ENCODE measurements at places on chromosomes 12 and 14.
A peak's percentile ranks its signal among the peaks of the same experiment; 100 is the strongest.

DNA sequence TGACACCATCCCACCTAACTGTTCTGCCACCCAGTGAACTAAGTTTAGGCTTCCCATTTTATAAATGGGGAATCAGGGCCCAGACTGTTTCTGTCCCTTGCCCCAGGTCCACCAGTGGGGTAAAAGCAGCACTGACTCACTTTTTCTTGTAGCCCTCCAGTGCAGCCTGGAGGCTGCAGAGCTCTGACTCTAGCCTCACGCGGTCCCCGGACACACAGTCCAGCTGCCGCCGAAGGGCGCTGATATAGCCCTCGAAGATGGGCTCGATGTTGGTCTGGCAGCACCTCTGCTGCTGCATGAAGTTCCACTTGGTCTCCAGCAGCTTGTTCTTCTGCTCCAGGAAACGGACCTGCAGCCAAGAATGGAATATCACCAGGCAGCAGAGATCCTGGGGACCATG is 2.6 kb downstream of the KRT82 start:
- DNase-seq, result no peak

DNA sequence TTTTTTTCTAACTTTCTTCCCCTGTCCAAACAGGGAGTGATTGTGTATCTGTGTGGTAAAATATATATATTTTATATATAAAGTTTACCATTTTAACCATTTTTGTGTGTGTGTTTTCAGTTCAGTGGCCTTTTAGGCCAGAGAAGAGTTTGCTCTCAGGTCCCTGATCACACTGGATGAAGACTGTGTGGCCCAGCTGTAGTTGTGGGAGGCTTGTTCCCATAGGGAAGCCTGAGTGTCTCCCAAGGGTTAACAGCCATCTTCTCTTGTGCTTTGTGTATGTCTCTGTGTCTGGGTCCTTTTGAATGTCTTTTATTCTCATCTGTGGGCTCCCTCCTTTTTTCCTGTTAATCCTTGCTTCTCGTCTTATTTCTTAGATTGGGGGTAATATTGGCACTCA is 23.4 kb downstream of the CGRRF1 start:
- no peak for DNase-seq

- no peak for DNase-seq
Measured at GRCh38 chr12:46660719-46661109, 165.1 kb downstream of the SLC38A4 start.

DNA sequence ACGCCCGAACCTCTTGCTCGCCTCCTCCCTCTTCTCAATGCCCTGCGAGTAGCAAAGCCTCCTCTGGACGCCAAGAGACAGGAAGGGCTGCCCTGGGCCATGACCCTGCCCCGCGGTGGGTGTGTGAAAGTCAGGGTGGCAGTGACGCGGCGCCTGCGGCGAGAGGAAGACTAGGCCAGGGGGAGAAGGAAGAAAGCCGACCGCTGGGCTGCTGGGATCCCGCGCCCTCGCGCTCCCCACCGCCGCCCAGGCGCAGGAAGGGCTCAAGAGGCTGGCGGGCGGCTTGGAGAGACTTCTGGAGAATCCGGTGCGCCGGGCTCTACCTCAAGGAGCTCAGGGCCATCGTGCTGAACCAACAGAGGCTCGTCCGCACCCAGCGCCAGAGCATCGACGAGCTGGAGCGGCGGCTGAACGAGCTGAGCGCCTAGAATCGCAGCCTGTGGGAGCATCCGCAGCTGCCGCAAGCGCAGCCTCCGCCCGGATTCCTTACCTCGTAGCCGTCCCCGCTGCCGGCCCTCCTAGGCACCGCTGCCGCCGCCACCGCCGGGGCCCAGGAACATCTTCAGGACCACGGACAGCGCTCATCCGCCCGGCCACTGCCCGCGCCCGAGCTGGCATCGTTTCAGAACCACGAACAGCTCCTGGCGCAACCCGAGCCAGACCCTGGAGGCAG is 105.0 kb upstream of the PRB2 start:
- DNase-seq, result no peak

DNA sequence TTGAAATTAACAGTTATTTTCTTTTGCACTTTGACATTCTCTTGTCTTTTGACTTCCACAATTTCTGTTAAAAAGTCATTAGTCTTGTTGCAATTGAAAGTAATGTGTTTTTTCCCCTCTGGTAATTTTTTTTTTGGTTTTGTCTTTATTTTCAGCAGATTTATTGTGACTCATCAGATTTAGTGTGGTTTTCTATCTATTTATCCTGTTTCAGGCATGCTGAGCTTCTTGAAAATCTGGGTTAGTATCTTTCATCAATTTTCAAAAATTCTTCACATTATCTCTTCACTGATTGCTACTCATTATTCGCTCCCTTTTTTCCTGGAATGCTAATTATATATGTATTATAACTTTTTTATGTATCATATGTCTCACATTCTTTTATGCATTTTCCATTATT is 15.3 kb upstream of the NTF3 start:
- no peak for DNase-seq

DNA sequence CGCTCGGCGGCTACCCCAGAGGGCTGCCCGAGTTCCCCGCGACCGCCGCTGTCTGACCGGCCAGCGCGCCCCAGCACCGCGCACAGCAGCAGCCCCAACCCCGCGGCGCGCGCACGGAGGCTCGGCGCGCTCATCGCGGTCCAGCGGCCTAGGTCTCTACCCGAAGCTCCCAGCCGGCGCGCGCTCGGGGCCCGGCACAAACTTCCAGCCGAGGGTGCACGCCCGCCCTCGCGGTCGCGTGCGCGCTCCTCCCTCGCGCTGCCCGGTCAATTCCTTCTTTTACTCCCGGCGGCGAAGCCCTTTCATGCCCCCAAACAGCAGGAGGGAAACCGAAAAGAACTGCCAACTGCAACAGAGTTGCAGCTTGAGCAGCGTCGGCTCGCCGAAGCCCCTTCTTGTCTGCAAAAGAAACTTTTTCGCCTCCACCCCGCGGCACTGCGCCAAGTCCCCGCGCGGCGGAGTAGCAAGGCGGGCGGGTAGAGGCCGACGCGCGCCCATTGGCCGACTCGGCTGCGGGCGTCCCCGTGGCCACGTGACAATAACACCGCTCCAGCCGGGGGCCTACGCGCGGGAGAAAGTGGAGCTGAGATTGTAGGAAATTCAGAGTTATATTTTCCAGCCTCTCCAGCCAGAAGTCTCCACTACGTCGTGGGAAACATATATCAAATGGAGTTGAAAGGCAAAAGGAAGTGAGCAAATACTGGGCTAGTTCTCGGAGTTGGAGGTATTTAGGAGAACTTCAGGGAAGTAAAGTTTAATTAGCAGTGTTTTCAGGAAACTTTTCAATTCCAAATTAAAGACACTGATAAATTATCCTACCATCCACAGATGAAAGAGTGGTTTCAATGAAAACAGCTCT is at the start of gene LRIG3:
Gene LRIG3 (minus strand): TSS at position 403 of the 859 bp plus-strand sequence. CDS start 269 bp downstream, at position 134.
- peak; percentile 95 for DNase-seq

GRCh38 chr12:13539051-13539450 is 342.5 kb downstream of the EMP1 start:
- DNase-seq, result no peak

DNA sequence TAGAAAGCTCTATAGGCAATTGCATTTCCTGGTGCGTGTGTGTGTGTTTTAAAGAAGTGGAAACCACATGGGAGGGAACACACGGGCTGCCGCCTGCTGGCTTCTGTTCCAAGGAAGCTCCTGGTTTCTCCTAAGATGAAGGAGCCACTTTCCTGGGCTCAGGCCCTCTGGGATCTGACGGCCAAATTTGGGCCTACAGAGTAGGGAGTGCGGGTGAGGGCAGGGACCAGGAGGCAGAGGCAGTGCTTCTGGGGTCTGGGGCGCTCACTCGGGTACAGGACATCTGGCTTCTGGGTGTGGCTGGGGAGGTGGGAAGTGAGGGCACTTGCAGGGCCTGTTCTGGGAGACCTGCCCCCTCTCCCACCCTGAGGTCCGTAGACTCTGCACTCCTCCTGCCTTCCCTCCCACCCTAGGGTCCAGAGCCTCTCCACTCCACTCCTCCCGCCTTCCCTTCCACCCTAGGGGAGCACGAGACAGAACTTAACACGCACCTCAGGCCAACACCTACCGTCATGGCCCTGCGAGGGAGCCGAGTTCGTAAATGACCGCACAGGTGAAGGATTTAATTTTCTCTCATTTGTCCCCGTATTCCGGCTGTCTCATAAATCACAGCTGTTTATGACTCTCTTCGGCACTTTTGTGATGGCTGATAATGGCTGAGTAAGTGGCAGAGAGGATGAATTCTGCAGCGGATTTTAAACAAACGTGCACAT is 127.7 kb downstream of the KIF26A start:
- DNase-seq, result no peak

- no peak for DNase-seq
Measured at GRCh38 chr12:99605-100004, 33.0 kb downstream of the IQSEC3 start.

GRCh38 chr14:92789457-92790089 is 4.5 kb upstream of the GOLGA5 start:
- no peak for DNase-seq

GRCh38 chr14:93375673-93376156 is 28.7 kb downstream of the COX8C start:
- DNase-seq, result no peak

- DNase-seq, result no peak
Measured at GRCh38 chr14:29663281-29663801, 264.3 kb downstream of the PRKD1 start.

DNA sequence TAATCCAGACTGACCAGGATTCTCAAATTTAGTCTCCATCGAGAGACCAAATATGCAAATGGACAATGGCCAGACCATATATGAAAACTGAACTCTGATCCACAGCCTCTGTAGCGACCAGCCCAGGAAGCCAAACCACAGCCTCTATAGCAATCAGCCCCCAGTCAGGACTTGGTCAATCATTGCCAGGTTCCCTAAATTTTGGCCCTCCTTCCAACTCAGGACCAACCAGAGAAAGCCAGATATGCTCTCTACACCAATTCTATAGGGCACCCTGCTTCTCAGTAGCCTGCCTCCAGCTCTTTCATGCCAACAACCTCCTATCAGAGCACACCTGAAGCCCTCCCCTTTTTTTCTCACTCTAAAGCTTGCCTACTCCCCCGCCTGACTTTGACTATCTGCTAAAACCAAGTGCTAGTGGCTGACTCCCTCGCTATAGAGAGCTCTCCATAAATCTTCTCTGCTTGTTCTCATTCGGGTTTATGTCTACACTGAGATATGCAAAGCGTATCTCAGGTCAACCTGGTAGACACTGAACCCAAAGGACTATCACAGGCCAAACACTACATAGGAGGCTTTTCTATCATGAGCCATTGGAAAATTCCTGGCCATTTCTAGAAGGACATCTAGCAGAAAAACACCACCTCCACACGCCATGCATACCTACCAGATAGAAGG is 110.5 kb upstream of the FUT8 start:
- no peak for DNase-seq

- DNase-seq, result peak; percentile 79
Measured at GRCh38 chr12:91877022-91877421, 268.6 kb downstream of the BTG1 start.

- DNase-seq, result no peak
Measured at GRCh38 chr12:114688256-114688845, 4.4 kb upstream of the TBX3 start.

GRCh38 chr12:72075891-72076557 is 137.4 kb downstream of the TPH2 start:
- no peak for DNase-seq

- peak; percentile 47 for DNase-seq
Measured at GRCh38 chr14:100536721-100537445, 50.3 kb downstream of the BEGAIN start.

- DNase-seq, result no peak
Measured at GRCh38 chr12:130633771-130634170, 82.3 kb downstream of the RIMBP2 start.

DNA sequence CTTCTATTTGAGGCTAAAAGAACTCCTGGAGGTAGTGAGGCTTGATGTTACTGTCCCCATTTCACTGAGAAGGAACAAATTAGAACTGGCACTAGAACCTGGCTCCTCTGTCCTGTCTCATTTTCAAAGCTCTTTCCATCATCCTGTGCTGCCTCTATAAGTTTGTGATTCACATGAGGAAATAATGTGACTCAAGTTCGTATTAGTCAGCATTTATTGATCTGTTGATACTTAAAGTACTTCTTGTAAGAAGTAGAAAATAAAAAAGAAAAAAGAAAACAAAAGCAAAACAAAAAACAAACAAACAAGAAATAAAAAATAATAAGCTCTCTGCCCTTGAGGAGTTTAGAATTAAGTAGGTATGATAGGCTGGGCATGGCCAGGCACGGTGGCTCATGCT is 2.3 kb upstream of the ESPL1 start:
- no peak for DNase-seq

- no peak for DNase-seq
Measured at GRCh38 chr12:65779946-65780345, 44.3 kb upstream of the HMGA2 start.

Measured in ascending aorta (tissue), 2 donors.